ENCODE measurements at places on chromosomes 7 and 10. TPM values are rescaled to one million over a fixed set of nuclear protein-coding genes. Genes with fewer than 3 reads are reported as not detected.

Gene SIRT1
- 14.8 TPM for total RNA-seq

Gene GNAT3
- total RNA-seq, result not detected

Gene CTAGE15
- not detected for total RNA-seq

Gene TET1
- total RNA-seq, result 3.4 TPM

Gene TIMM23
- 59.2 TPM for total RNA-seq

Gene CDH23
- 8.0 TPM for total RNA-seq

Gene CYP2W1
- not detected for total RNA-seq

Gene SORBS1
- total RNA-seq, result 465 TPM

Gene ABI1
- total RNA-seq, result 24.9 TPM

Gene CAMK1D
- 23.8 TPM for total RNA-seq

Gene CALHM1
- total RNA-seq, result not detected

Gene MDFIC
- total RNA-seq, result 23.9 TPM

Gene HMX3
- not detected for total RNA-seq

Gene WEE2
- not detected for total RNA-seq

Gene LARP4B
- 53.9 TPM for total RNA-seq

Gene ASB15
- total RNA-seq, result 34.3 TPM

Gene GSTO1
- total RNA-seq, result 255 TPM

Gene SPDYE2
- total RNA-seq, result not detected

Gene CLCN1
- not detected for total RNA-seq

Gene MYOZ1
- 2.1 TPM for total RNA-seq

Gene ST7
- 33.1 TPM for total RNA-seq

Gene FASTK
- total RNA-seq, result 73.2 TPM

Gene CAV2
- 167 TPM for total RNA-seq

Gene SRRM3
- 27.4 TPM for total RNA-seq

Gene BAMBI
- 54.8 TPM for total RNA-seq

Gene STEAP1B
- 1.7 TPM for total RNA-seq

Gene ZNF117
- 7.9 TPM for total RNA-seq

Gene TRPV5
- total RNA-seq, result not detected

Gene CYP3A7
- total RNA-seq, result not detected

Gene EBF3
- total RNA-seq, result 10.1 TPM

Gene TMEM26
- total RNA-seq, result 0.24 TPM

Gene GPER1
- total RNA-seq, result 7.6 TPM

Gene HSPA12A
- 23.4 TPM for total RNA-seq

Gene MAT1A
- 0.10 TPM for total RNA-seq

Gene NRCAM
- total RNA-seq, result 0.47 TPM

Gene CALML3
- not detected for total RNA-seq

Gene RAMP3
- 55.0 TPM for total RNA-seq

Gene TECTB
- total RNA-seq, result not detected

Gene ADCY1
- total RNA-seq, result 7.4 TPM
